ENCODE measurements at places on chromosomes 11 and 22.
A peak's percentile ranks its signal among the peaks of the same experiment; 100 is the strongest.

- no peak for DNase-seq
Observed at GRCh38 chr11:75873417-75874221, 58.6 kb downstream of the UVRAG start.

DNA sequence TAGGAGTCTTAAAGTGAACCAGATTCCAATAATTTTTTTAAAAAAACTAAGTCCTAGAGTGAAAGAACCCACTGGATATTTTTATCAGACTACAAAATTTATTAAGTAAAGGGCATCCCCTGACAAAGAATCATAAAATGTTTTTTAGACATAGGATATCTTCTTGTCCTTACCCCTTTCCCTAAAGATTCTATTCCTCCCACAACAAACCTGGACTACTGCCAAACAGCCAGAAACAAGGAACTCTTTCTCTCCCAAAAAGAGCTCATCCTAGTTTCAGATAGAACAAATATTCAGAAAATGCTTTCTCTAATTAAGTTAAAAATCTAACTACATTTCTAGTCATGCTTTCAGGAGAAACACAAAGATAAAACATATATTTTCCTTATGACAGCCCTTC lies 327.1 kb downstream of the FAM181B start:
- no peak for DNase-seq

- DNase-seq: no peak
Observed at GRCh38 chr11:83158965-83159901, 2.3 kb downstream of the PCF11 start.

DNA sequence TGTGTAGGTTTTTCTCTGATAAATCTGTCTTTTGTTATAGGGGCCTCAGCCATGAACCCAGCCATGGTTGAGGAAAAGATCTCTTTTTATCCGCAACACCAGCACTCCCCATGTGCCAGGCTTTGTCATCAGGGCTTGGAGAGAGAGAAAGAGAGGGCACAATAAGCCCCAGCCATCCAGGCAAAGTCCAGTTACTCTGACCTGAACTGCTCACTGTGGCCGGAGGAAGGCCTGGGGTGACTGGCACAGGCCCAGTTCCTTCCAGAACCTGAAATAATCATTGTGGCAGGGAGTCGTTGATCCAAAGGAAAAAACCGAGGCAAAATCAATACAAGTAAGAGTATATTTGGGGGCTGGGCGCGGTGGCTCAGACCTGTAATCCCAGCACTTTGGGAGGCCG lies 3.9 kb upstream of the ARHGAP8 start:
- no peak for DNase-seq

DNA sequence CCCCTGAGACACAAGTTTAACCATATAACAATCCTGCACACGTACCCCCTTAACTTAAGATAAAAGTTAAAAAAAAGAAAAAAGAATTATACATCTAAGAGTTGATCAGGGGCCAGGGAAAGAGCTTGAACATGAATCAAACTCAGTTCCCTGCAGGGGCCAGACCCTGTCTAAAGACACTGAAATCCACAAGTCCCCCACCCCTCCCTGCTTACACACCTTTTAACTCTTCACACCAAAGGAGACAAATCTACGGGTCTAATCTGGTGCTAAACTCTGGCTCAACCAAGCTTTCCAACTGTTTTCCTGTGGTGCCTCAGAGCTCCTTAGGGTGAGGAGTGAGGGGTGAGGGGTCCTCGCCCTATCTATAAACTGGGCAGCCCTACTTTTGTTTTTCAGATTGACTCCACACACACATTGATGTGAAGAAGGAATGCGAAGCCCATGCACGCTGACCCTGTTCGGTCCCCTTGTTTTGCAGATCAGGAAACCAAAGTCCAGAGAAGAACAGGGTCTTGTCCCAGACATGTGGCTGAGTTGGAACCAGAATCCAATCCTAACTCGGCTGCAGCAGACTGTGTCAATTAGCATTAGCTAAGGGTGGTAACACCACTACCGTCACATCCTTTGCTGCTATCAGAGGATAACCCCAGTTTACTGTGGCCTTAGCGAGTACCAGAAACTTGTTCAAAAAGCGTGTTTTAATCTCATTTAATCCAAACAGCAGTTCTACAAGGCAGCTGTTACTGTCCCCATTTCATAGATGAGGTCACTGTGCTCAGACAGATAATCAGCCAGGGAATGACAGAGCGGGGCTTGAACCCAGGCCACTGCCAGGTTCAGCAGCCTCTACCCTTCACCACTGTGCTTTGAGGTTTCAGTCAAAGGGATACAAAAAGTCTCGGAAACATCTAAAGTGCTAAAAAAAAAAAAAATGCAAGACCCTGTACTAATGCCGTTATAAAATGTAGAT lies 145.2 kb upstream of the SYT13 start:
- DNase-seq: no peak

DNA sequence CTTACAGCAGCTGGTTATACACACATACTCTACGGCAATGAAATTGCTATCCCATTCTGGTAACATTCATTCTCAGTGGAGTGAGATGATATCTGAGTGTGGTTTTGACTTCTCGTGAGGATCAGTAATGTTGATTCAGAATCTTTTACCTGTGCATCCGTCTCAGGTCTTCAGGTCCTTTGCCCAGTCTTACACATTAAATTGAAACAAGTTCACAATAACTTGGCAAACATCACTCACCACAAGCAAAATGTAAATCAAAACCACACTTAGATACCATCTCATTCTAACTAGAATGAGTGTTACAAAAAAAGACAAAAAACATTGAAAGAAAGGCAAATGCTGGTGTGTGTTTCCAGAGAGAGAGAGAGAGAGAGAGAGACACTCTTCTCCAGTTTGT lies 14.0 kb downstream of the RGL4 start:
- no peak for DNase-seq

DNA sequence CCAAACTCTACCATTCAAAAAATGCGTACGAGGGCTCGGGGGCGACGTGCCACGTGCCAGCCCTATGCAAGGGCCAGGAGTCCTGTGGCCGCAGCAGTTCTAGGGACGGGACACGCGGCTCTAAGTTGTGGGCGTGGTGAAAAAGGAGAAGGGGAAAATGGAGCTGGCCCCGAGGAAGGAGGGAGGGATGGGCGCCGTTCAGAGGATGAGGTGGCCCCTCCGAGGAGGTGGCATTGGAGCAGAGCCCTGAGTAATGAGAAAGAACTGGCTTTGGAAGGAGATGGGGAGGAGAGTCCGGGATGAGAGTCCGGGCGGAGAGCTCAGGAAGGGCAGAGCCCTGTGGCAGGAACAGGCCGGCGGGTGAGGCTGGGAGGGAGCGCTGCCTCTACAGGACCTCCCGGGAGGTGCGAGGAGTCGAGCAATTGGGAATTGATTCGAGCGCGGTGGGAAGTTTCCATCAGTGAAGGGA lies 21.0 kb downstream of the OTUB1 start:
- DNase-seq: no peak

GRCh38 chr11:103085758-103086365 lies 6.1 kb downstream of the DCUN1D5 start:
- no peak for DNase-seq

DNA sequence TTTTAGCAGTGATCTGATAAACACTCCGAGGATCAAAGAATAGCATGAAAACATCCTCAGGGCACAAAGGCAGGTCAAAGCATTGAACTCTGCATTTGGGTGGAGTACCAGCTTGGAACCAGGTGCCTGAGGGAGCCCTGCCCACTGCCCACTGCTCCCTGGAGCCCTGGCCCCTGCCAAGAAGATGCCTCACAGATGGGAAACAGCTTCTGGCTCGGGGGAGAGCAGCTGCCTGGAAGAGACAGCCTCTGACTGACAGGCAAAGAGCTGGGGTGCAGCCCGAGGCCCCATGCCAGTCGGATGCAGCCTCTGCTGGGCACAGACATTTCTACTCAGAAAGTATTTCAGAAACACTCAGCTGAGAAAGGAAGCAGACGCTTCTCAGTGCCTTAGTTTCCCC lies 13.2 kb downstream of the LMO1 start:
- DNase-seq: no peak

GRCh38 chr11:3007404-3008010 lies 15.4 kb upstream of the NAP1L4 start:
- DNase-seq: no peak

- DNase-seq: peak; percentile 37
Observed at GRCh38 chr11:114183044-114183511, 113.1 kb upstream of the NNMT start.

GRCh38 chr22:19722982-19723231 lies 432 bp upstream of the GP1BB start:
- DNase-seq: no peak

GRCh38 chr22:27684901-27685300 lies 116.7 kb downstream of the MN1 start:
- no peak for DNase-seq

DNA sequence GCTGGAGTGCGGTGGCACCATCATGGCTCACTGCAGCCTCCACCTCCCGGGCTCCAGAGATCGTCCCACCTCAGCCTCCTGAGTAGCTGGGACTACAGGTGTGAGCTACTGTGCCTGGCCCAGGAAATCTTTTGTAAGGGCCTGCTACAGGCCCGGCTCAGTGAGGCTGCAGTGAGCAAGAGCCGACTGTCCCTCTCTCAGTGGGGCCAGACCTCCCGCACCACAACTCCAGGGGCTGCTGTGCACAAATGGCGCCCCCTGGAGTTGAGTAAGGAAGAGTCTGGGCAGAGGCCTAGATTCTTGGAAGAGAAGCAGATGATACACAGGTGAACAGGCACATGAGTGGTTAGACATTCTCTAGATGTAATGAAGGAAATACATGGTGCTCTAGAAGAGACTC lies 7.0 kb downstream of the SERHL2 start:
- DNase-seq: no peak

- no peak for DNase-seq
Observed at GRCh38 chr11:10478066-10478465, 23.0 kb downstream of the AMPD3 start.

GRCh38 chr11:115645631-115646317 lies 141.6 kb upstream of the CADM1 start:
- DNase-seq: no peak

DNA sequence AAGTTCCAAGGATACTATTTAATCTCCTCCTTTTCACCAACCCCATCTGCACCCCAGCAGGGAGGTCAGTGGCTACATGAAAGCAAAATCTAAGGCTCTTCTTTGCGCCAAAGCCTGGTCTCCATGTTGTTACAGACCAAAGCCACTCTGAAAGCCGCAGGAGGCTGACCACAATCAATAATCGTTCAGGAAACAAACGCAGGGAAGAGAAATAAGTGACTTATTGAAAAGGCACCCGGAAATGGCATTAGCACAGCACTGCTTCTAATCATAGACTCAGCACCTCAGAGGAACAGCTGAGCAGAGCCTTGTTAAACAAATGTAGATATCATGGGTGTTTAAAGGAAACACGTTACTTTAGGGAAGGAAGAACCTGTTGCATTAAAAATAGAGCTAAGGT lies 183.9 kb downstream of the KIRREL3 start:
- no peak for DNase-seq

DNA sequence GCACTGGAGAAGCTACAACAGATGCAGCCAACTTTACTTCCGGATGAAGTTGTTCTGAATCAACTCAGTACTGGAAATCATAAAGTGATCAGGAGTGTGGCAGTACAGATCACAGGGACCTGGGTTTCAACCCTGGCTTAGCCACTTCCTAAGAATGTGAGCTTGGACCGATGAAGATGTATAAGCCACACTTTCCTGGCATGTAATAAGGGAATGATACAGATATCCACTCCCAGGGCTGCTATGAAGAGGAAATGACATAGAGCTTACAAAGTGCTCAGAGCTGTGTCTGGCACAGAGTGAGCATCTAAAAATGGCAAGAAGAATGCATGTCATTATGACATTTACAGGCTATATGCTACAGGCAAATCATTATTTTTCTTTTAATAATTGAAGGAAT lies 378.7 kb downstream of the NTM start:
- no peak for DNase-seq

DNA sequence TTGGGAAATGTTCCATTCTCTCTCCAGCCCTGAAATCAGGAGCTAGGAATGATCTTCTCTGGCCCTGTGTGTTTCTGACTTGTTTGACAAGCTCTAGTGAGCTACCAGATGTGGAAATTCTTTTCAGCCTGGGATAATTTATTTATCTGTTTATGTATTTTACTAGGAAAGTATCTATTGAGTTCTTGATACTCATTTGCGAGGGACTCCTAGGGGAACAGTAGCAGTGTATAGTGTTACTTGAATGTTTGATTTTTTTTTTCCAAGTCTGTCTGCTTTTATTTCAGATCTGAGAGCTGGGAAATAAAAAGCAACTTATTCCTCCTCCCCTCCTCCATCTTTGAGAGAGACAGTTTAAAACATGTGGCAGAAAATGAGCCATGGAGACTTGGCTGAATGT lies 92.5 kb downstream of the ALX4 start:
- DNase-seq: no peak

- no peak for DNase-seq
Observed at GRCh38 chr11:47305734-47306483, 36.0 kb downstream of the MADD start.

GRCh38 chr11:8956860-8957259 lies 7.4 kb downstream of the TMEM9B start:
- DNase-seq: no peak

GRCh38 chr11:121576531-121576930 lies 123.8 kb upstream of the SORL1-AS1 start:
- DNase-seq: no peak

DNA sequence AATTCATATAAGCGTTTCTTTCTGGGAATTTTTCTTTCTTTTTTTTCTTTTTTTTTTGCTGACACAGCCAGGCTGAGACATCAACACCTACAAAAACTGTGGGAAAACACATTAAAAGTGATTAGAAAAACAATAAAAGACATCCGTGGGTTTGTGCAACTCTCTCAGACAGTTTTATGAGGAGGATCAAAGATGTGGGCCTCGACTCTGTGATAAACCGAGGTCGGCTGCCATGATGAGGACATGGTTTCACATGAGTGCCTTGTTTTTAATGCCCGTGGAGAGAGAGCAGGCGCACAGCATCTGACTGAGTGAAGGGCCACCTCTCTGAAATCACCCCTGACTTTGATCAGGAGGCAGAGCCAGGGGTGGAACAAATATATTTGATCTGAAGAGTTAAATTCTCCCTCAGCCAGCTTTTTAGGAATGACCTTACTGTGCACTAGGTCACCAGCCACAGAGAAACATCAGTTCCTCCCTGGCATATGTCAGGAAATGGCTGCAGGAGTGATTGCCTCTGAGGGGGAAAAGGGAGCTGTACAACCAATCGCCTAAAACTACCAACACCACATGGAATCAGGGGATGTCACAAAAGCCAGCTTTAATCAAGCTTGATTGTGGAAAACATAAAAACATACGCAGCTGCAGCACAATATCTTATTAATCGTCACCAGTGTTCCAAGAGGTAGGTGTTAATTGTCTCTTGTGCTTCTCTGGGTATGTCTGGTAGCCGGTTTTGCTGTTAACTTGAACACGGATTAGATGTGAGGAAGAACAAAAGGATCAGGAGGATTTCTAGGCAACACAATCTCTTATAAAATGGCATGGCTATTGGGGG lies 164.7 kb downstream of the MAML2 start:
- no peak for DNase-seq

- DNase-seq: peak; percentile 50
Observed at GRCh38 chr22:19855504-19856409, 1.1 kb upstream of the GNB1L start.

DNA sequence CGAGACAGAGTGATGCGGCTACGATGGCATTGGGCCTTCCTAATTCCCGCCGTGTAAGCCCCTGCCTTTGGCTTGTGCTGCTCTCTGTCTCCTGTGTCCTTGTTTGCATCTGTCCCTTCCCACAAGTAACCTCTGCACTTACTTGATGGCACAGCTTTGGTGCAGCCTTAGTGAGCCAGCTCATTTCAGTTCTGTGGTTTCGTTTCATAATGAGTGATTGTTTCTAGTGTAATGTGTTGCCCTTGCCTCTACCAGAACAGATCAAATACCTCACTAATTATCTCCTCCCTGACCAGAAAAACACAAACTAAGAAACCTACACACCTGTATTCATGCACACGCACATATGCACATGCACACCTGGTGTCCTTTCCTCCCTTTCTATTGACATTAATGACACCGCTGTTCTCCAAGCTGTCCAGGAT lies 58.8 kb downstream of the GRK3 start:
- DNase-seq: no peak

Data from activated CD4-positive, alpha-beta T cell treated with anti-CD3 and anti-CD28 coated beads for 4 hours (primary cell).